ENCODE measurements at places on chromosomes 11 and 22.

DNA sequence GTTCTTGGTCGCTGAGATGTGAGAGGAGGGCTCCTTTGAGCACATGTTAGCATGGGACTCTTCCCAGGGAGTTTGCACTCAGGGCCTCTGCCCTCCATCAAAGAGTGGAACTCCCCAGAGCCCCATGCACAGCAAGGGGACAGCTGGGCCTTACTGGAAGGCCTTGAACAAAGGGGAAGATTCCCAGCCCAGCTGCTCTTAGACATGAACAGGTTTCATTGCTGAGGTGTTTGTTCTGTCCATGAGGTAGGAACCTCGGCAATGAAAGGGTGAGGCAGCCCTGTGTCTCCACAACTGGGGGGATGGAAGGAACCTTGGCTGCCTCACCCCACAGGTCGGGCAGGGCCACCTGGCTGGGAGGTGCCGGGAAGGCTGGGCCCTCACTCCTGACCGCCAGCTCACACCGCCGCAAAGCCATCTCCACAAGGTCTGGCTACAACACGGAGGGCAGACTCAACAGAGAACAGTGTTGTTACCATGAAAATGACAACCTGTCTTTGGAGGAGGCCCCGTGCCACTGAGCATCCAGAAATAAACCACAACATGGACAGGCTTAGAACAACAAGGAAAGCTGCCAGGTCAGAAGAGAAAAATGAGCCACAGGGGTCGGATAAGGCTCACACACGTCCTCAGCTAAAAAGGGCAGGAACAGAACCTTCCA is 3.2 kb downstream of the DERL3 start:
- no peak for DNase-seq

DNA sequence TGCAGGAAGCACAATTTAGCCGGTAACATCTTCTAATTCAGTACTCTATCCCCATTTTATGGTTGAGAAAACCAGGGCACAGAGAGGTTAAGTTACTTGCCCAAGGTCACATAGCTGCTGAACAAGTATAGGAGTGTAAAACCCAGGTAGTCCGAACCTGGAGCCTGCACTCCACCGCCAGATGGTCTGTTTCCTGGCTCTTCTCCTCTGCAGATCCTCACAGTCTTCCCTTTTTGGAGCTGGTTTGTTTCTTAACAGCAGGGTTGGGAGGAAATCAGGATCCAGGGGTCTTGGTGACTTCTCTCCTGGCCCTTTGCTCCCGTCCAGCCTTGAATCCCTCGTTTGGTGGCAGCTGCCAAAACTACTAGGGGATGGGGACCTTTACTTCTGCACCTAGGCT is 12.0 kb downstream of the TSPAN18 start:
- no peak for DNase-seq

DNA sequence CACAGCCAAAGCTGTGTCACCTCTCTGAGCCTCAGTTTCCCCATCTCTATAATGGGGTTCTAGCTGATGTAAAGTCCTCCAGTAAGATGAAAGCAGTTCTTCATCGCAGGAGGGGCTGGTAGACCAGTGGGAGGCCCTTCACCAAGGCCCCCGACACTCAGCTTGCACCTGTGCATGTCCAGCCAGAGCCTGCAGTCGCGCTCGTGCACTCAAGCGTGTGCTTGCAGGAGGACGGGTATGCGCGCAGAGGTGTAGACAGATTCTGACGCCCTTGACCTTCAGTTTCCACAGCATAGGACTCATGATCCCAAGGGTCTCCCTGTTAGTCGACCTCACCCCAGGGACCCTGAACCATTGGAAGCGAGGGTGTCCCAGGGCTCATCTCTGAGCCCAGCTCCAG is 633.7 kb downstream of the TBC1D22A start:
- no peak for DNase-seq

- DNase-seq = peak; percentile 17
These were observed 77.9 kb upstream of the TOP3B start for GRCh38 chr22:22060200-22061084.

GRCh38 chr22:50505276-50505775 is 2.2 kb downstream of the LMF2 start:
- no peak for DNase-seq

GRCh38 chr22:46063846-46064227 is 86.5 kb upstream of the PPARA start:
- DNase-seq = no peak

DNA sequence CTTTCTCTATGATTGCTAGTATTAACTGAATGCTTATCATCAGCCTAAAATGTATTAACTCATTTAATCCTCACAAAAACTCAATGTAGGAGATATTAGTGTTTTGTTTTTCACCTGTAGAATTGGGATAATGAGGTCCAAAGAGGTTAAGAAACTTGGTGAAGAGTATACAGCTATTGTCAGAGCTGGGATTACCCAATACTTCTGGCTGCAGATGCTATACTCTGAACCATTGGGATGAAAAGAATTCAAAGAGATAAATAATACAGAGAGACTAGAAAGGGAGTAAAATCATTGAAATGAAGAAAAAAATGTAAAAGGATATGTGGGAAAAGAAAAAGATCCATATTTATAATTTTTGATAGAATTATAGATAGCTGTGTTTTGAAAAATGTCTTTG is 137.1 kb downstream of the TRPC6 start:
- no peak for DNase-seq

- DNase-seq = no peak
These were observed 2.7 kb downstream of the CPT1B start for GRCh38 chr22:50575426-50575941.

DNA sequence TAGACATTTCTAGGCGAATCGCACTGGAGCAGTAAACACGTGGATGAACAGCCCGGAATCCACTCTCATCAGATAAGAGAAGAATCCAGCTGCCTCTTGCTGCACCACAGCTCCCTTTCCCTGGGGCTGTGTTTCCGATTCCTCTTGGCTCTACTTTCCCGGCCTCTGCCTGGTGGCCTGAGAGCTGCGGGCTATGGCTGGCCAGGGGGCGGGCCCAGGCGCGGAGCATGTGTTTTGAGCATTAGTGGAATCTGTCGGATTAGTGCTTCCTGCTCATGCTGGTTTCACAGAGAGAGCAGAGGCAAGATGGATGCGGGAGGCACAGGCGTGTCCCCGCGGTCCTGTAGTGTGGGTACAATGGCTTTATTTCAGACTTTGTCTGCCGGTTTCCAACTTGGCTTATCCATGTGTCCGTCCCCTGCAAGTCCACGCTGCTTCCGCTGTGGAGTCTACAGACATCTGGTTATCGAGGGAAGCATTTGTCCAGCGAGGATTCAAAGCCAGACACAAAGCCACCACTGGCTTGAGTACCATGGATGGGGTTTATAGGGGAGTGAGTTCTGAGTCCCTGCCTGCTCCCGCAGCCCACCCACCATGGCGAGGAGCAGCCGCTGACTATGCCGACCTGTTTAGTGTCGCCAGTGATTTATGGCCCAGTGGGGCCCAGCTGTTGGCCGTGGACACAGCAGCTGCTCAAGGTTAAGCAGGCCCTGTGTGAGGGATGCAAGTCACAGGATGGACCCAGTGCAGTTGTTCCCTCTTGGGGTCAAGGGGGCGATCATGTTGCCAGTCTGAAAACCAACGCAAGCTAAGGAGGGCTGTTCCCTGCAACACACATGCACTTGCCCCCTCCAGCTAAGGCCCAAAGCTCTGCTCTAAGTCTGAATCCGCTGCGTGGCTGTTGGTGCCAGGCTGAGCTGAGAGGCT is 43.3 kb upstream of the EP300 start:
- DNase-seq = no peak

- no peak for DNase-seq
These were observed 58.4 kb downstream of the CELSR1 start for GRCh38 chr22:46479046-46479445.

DNA sequence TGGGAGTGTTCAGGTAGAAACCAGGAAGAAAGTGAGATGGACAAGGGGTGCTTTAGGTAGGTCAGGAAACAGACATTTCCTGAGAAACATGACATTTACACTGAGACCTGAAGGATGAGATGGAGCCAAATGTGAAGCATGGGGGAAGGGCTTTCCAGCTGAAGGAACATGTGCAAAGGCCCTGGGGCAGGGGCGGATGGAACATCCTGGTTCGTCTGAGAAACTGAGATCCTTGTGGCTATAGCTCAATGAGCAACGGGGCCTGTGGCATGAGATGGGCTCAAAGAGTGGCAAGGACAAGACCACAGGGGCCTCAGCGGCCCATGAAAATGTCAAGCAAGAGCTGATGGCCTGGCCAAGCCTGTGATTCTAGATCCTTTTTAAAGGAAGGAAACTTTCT is 127.4 kb downstream of the DSCAML1 start:
- DNase-seq = no peak

- DNase-seq = no peak
These were observed 83.1 kb downstream of the MN1 start for GRCh38 chr22:27718186-27719035.

- no peak for DNase-seq
These were observed 45.3 kb downstream of the USP35 start for GRCh38 chr11:78234006-78234405.

GRCh38 chr11:2385156-2386151 is 8.3 kb downstream of the CD81 start:
- DNase-seq = no peak

DNA sequence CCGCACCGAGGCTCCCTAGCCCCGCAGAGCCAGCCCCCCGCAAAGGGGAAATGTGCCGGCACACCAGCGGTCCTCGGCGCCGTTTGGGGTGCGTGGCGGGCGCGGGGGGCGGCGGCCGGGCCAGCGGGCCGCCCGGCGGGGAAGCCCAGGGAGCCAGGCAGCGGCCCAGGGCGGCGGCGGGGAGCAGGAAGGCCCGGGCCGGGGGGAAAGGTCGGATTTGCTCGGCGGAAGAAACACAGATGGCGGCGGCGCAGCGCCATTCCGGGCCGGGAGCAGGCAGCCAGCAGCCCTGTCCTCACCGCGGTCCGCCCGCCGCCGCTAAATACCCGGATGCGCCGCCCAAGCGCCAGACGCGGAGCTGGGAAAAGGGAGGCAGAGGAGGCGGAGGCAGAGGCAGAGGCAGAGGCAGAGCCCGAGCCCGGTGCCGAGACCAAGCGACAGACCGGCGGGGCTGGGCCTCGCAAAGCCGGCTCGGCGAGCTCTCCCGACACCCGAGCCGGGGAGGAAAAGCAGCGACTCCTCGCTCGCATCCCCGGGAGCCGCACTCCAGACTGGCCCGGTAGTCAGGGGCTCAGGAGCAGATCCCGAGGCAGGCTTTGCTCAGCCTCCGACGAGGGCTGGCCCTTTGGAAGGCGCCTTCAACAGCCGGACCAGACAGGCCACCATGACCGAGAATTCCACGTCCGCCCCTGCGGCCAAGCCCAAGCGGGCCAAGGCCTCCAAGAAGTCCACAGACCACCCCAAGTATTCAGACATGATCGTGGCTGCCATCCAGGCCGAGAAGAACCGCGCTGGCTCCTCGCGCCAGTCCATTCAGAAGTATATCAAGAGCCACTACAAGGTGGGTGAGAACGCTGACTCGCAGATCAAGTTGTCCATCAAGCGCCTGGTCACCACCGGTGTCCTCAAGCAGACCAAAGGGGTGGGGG is 2.6 kb upstream of the GCAT start:
- peak; percentile 59 for DNase-seq

DNA sequence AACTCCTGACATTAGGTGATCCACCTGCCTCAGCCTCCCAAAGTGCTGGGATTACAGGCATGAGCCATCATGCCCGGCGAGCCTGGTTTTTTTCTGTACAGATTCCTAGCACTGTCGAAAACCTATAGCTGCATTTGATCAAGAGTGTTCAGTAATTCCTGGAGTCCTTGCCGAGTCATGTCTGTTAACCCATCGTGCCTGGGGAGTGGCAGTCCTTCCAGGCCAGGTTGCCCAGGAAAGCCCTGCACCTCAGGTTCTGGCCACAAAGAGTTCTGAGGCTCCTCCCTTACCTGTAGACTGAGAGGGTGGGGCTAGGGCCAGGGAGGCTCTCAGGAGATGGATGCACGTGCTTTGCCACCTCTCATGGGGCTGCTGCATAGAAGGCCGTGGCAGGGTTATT is 17.0 kb downstream of the YDJC start:
- no peak for DNase-seq

GRCh38 chr11:112613051-112613972 is 347.9 kb upstream of the NCAM1 start:
- DNase-seq = no peak

DNA sequence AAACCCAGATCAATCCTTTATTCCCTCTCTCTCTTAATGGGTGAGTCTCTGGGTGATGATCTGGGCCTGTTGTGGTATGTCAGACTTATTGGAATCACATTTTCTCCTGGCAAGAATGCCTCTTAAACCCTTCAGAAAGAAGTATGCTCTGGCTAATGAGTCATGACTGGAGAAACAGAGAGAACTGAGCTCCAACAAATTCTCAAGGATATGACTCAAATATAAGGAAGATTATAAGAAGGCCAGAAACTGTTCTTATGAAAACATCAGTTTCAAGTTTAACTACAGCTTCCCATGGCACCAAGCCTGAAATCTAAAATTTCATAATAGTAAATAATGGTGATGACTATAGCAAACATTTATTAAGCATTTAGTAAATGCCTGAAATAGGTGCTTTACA is 83.9 kb downstream of the OR5AK2 start:
- no peak for DNase-seq

- DNase-seq = no peak
These were observed 928 bp downstream of the FBXO7 start for GRCh38 chr22:32475468-32476010.

DNA sequence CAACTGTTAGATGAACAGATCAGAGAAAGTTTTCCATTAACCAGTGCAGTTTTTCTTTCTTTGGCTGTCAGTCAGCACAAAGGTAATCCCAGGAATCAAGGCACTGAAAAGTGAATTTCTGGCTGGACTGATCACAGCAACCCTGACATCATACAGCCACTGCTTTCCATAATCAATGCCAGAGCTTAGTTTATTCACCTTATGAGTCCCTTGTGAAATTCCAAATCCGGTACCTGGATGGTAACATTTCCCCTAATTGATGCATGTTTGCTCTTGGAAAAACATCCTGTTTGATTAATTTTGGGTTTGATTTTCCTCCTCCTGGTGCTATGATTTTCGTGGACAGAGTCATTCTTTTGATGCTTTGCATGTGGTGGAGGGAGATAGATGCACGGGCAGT is 319.8 kb downstream of the INSC start:
- no peak for DNase-seq

- DNase-seq = no peak
These were observed 340.5 kb downstream of the TENM4 start for GRCh38 chr11:79100093-79100910.

GRCh38 chr22:42056757-42057511 is 13.7 kb downstream of the NAGA start:
- no peak for DNase-seq

GRCh38 chr11:69508974-69509373 is 27.5 kb downstream of the LINC01488 start:
- no peak for DNase-seq

DNA sequence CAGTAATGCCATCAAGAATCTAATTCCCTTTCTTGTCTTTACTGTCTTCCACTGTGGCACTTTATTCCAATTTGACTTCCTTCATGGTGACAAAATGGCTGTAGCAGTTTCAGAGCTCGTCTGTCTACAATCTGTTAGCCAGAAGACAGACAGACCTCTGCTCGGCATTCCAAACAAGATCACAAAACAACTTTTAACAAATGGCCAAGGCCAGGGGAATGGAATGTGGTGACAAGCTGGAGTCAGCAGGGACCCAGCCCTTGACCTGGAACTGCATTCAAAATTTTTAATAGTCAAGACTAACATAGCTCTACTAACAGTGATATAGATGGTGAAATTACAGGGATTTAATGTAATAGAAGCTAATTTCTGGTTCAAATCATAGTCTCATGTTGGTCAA is 637.2 kb downstream of the ETS1 start:
- DNase-seq = no peak

- no peak for DNase-seq
These were observed 225.5 kb upstream of the BLID start for GRCh38 chr11:122341477-122341876.

Data from activated CD4-positive, alpha-beta T cell treated with anti-CD3 and anti-CD28 coated beads for 4 hours (primary cell).